H1 (cell line): ENCODE measurements at places on chromosomes 2 and 18. TPM values are rescaled to one million over a fixed set of nuclear protein-coding genes. Genes with fewer than 3 reads are reported as not detected.

The IWS1 gene
- 64.7 and 64.8 TPM in 2 replicates for total RNA-seq

- H3K36me3 ChIP-seq, result peaks cover 7% of the 10 kb centered on the region; the same call in 1 of the 2 replicates
- no peak overlapping the region for H3K4me3 ChIP-seq
- DNase-seq, result no peak
- H3K27ac ChIP-seq, result no peak overlapping the region
Measured at GRCh38 chr2:64137996-64138395, 6.2 kb downstream of the PELI1 start.

The LIMS4 gene
- total RNA-seq, result 1.4 TPM in 1 of 2 replicates, not detected in the other

DNA sequence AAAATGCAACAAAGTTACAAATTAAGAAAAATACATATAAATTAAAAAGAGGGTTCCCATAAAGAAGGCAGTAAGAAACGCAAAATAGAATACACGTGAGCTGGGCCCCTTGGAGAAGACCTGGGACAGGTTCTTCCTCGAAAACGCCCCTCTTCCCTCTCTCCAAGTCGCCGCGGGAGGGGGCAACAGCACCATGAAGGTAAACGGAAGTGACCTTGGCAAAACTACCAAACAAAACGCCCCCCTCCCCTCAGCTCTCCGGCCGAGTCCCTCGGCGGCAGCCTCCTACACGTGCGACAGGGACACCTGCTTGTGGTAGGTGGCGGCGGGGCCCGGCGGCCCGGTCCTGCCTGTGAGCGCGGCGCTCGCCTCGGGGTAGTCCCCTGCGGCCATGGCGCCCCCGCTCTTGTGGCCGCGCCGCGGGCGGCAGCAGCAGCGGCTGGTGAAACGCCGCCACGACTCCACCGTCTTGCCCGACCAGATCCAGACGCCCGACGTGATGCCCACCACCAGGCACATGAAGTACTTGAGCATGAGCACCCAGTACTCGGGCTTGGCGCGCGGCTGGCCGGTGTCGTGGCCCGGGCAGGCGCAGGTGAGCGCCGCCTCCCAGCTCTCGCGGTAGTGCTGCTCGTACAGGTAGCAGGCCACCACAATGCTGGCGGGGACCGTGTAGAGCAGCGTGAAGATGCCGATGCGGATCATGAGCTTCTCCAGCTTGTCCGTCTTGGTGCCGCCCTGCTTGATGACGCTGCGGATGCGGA, 2.8 kb downstream of the FZD5 start:
- peak overlapping the region; percentile 6; the same call in 1 of the 2 replicates for H3K27ac ChIP-seq
- H3K27me3 ChIP-seq, result no peaks in the 10 kb centered on the region; the same call in 1 of the 2 replicates
- H3K4me1 ChIP-seq, result peaks cover 44% of the 10 kb centered on the region
- peak; percentile 69 for DNase-seq
- peak overlapping the region; percentile 96 for H3K4me3 ChIP-seq

- no peak for DNase-seq
- no peaks in the 10 kb centered on the region for H3K27me3 ChIP-seq
- no peak overlapping the region for H3K4me3 ChIP-seq
- no peaks in the 10 kb centered on the region for H3K4me1 ChIP-seq
- no peak overlapping the region for H3K27ac ChIP-seq
- no peaks in the 10 kb centered on the region for H3K36me3 ChIP-seq
Measured at GRCh38 chr2:9641641-9642040, 10.8 kb upstream of the YWHAQ start.

GRCh38 chr2:240786871-240787311, 33.1 kb downstream of the KIF1A start:
- H3K4me1 ChIP-seq, result no peaks in the 10 kb centered on the region
- H3K27me3 ChIP-seq, result no peaks in the 10 kb centered on the region
- no peak for DNase-seq
- peaks cover 73% of the 10 kb centered on the region for H3K36me3 ChIP-seq
- H3K4me3 ChIP-seq, result no peak overlapping the region

DNA sequence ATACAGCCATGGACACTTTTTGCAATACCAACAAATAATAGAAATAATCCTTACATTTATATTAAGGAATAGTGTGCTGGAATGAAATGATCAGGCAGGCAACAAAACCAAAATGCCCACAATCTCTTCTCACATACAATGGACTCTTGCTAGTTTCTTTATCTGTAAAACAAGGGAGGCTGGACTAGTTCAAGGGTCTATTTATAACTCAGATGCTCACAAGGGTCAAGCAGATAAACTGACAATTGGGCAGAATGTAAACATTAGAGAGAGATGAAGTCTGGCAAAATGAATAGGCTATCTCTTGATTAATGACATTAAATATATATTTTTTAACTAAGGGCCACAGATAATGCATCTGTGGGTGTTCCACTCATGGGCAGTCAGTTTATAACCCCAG, 11.4 kb downstream of the PPIL3 start:
- no peak overlapping the region for H3K4me3 ChIP-seq
- no peak overlapping the region for H3K27ac ChIP-seq
- DNase-seq, result no peak
- H3K27me3 ChIP-seq, result no peaks in the 10 kb centered on the region

- DNase-seq, result no peak
- H3K36me3 ChIP-seq, result no peaks in the 10 kb centered on the region
- H3K4me3 ChIP-seq, result no peak overlapping the region
- no peak overlapping the region for H3K27ac ChIP-seq
- no peaks in the 10 kb centered on the region for H3K27me3 ChIP-seq
Measured at GRCh38 chr2:168642873-168643272, 159.6 kb upstream of the NOSTRIN start.

The PTH2R gene
- 0.11 and 0.19 TPM in 2 replicates for total RNA-seq

The CROCC2 gene
- not detected in 2 replicates for total RNA-seq

The SULT1C2 gene
- total RNA-seq, result 1.9 and 2.2 TPM in 2 replicates

DNA sequence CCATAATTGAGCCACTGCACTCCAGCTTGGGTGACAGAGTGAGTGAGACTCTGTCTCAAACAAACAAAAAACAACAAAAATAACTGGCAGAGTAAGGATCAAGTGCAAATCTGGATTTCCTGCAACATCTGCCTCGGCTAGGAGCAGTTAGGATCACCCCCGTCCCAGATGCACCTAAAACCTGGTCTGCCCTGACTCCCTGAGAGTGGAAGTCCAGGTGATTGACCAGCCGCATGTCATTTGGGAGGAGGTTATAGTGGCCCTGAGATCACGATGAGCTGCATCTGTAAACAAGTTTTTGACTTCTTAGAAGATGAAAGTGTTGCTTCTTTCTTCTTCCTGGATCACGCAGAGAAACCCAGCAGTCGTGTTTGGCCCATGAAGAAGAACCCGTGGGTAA, 5.0 kb upstream of the ESPNL start:
- no peak for DNase-seq
- no peak overlapping the region for H3K4me3 ChIP-seq
- no peak overlapping the region; the same call in 1 of the 2 replicates for H3K27ac ChIP-seq

GRCh38 chr2:135563793-135564192, 32.5 kb downstream of the R3HDM1 start:
- no peak for DNase-seq
- no peak overlapping the region for H3K27ac ChIP-seq
- H3K36me3 ChIP-seq, result no peaks in the 10 kb centered on the region
- no peaks in the 10 kb centered on the region for H3K4me1 ChIP-seq

GRCh38 chr18:51425475-51425874, 228.0 kb upstream of the MEX3C start:
- no peak overlapping the region for H3K4me3 ChIP-seq
- H3K27me3 ChIP-seq, result no peaks in the 10 kb centered on the region
- H3K4me1 ChIP-seq, result peaks cover 2% of the 10 kb centered on the region; the same call in 1 of the 2 replicates

DNA sequence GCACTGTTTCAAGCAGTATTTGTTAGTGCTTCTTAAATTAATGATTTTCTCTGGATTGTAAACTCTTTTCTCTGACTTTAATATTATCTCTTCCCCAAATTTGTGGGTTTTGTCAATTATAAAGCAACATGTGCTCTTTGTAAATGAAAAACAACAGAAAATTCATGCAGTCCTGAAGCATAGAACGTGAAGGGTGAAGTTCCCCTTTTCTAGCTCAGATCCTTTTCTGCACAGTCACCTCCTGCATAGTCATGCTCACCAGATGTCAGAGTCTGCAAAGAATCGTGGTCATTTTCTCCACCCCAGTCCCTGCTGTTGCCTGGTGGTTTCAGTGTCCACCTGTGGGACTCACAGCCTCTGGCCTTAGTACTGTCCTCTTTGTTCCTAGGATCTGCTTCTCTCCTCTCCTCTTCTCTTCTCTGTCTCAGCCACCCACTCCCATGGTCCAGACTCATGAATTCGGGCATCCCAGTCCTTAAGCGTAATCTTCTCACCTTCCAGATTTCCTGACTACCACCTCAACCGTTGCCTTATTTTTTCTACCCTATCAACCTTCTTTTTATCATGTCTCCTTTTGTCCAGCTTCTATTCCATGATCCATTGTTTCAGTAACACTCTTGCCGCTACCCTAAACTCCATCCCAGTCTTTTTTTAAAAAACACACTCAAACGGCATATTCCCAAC, 229.1 kb downstream of the RTP5 start:
- H3K27ac ChIP-seq, result no peak overlapping the region
- H3K27me3 ChIP-seq, result no peaks in the 10 kb centered on the region; the same call in 1 of the 2 replicates

The CABYR gene
- total RNA-seq, result 18.8 and 20.1 TPM in 2 replicates

The ALPG gene
- total RNA-seq, result 0.56 and 0.75 TPM in 2 replicates

DNA sequence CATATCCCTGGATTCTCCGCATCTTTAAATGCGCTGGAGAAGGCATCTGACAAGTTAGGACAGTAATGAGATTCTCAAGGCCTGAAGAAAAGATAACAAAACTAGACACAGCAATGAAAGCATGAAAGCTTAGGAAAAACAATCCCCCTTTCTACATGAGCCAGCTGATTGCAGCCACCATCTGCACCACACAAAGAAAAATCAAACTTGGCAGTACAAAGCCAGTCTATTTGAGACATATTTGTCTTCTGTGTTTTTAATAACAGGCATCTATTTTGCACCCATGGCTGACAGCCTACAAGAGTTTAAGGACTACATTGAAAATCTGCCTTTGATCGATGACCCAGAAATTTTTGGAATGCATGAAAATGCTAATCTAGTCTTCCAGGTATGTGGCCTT, 83.6 kb downstream of the TRABD2A start:
- no peak overlapping the region for H3K27ac ChIP-seq
- peaks cover 3% of the 10 kb centered on the region for H3K4me1 ChIP-seq
- no peak for DNase-seq
- no peaks in the 10 kb centered on the region for H3K27me3 ChIP-seq

- no peak overlapping the region for H3K27ac ChIP-seq
- H3K36me3 ChIP-seq, result no peaks in the 10 kb centered on the region
- no peak overlapping the region for H3K4me3 ChIP-seq
- H3K4me1 ChIP-seq, result no peaks in the 10 kb centered on the region
- DNase-seq, result no peak
- no peaks in the 10 kb centered on the region for H3K27me3 ChIP-seq
Measured at GRCh38 chr2:207311316-207312005, 145.7 kb upstream of the KLF7 start.

DNA sequence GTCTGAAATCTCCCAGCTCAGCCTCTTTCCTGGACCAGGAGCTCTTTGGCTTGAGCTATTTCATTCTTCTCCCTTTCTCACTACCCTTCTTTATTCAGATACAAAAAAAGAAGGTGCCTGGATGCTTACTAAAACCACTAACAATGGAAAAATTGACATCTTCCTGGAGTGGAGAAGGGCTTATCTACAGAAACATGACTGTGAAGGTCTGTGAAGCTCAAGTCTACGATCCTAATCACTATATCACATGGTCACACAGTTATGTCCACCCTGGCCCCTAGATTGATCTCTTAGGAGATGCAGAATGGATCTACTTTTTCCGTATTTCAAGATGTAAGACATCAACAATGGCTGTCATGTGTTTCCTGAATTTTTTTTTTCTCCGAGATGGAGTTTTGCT, 5.7 kb upstream of the KRCC1 start:
- H3K36me3 ChIP-seq, result no peaks in the 10 kb centered on the region
- no peaks in the 10 kb centered on the region for H3K4me1 ChIP-seq
- DNase-seq, result no peak
- no peaks in the 10 kb centered on the region for H3K27me3 ChIP-seq

- no peak overlapping the region for H3K27ac ChIP-seq
- H3K4me1 ChIP-seq, result 0 out of 2 replicates have a peak, but pooled peaks cover 5% of the 10 kb centered on the region
- no peaks in the 10 kb centered on the region for H3K36me3 ChIP-seq
Measured at GRCh38 chr2:168194784-168195522, 52.4 kb downstream of the STK39 start.

The SCYGR3 gene
- total RNA-seq, result not detected in 2 replicates

GRCh38 chr2:29662861-29663260, 258.5 kb downstream of the ALK start:
- no peaks in the 10 kb centered on the region for H3K4me1 ChIP-seq
- H3K27me3 ChIP-seq, result no peaks in the 10 kb centered on the region
- H3K27ac ChIP-seq, result no peak overlapping the region
- no peak overlapping the region for H3K4me3 ChIP-seq
- H3K36me3 ChIP-seq, result no peaks in the 10 kb centered on the region

The HOXD4 gene
- not detected in 2 replicates for total RNA-seq

The ALMS1 gene
- total RNA-seq, result 44.6 and 45.6 TPM in 2 replicates

DNA sequence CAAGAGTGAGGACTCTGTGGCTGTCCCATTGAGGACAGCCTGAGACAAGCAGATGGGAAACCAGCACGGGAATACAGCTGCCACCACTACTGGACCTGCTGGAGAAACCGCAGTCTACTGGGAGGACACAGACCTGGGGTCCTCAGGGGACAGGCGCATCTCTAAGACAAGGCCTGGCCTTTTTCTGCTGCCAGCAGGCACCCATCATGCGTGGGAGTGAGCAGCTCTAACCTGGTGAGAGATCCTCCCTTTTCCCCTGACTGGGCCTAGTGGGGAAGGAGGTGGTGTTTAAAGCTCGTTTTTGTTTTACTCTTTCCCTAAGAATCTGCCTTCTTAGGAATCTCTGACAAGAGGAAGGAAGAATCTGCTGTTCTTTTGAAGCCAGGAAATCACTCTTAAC, 36.6 kb downstream of the CYRIA start:
- no peaks in the 10 kb centered on the region for H3K36me3 ChIP-seq
- H3K4me1 ChIP-seq, result peaks cover 2% of the 10 kb centered on the region
- no peak for DNase-seq
- H3K27me3 ChIP-seq, result no peaks in the 10 kb centered on the region
- H3K27ac ChIP-seq, result no peak overlapping the region

The PCGF1 gene
- 10.0 and 13.8 TPM in 2 replicates for total RNA-seq

DNA sequence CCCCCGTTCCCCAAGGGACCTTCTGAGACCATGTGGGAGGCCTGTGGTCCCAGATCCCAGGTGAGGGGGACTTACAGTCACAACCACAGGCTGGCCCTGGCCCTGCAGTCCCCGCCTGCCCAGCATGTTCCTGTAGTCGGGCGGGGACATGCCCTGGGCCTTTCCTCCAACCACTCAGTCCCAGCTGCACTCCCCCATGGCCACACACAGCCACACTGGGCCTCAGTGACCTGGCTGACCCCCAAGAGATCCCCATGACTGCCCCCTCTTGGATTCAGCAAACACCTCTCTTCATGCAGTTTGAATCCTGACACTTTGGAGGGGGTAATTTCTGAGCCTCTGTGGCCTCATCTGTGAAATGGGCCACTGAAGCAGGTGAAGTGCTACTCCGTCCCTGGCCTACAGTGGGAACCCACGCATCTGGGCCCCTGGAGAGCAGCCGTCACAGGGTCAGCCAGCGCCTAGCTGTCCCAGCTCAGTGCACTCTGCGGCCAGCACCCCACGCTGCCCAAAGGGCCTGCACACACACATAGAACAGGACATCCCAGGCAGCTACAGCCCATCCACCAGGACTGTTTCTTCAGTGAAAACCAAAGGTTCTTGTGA, 12.7 kb upstream of the ARHGEF4 start:
- H3K4me3 ChIP-seq, result no peak overlapping the region
- no peaks in the 10 kb centered on the region for H3K4me1 ChIP-seq
- H3K27ac ChIP-seq, result no peak overlapping the region
- no peak for DNase-seq

The RFTN2 gene
- 1.2 and 2.4 TPM in 2 replicates for total RNA-seq
